ENCODE measurements at places on chromosomes 5 and 9.

- DNase-seq, result no peak
Measured at GRCh38 chr9:6512085-6512657, 99.2 kb downstream of the UHRF2 start.

GRCh38 chr9:136444102-136444501 lies 4.5 kb upstream of the INPP5E start:
- DNase-seq, result no peak

DNA sequence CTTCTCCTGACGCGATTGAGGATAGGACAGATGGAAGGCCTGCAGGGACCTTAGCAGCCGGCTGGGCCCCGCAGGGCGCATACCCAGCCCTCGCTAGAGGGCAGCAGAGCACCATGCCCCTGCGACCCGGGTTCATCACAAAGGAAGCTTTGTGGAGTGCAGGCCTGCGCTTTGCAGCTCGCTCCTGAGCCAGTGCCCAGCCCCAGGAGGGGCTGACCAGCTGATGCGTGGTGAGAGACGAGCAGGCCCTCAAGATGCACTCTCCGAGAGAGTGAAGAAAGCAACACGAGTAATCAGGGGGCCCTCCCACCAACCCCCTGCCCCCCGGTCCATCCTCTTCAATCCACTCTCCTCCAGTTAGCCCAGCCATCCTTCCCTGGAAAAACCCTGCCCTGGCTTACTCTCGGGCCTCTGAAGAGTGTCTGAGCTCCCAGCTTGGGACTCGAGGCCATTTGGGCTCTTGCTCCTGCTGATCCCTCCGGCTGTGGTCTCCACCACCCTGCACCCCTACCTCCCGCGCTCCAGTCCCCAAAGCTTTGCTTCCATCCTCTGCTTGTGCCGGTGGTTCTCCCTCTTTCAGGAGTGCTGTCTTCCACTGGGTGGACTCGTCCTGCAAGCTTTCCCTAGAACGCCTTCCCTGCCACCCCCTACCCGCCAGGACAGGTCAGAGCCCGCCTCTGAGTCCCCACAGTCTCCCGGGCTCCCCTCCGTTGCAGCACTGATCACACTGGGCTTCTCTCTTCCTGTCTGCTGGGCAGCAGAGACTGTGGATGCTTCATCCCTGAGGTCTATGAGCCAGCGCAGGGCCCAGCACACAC lies 9.1 kb upstream of the KIF12 start:
- peak; percentile 6 for DNase-seq

DNA sequence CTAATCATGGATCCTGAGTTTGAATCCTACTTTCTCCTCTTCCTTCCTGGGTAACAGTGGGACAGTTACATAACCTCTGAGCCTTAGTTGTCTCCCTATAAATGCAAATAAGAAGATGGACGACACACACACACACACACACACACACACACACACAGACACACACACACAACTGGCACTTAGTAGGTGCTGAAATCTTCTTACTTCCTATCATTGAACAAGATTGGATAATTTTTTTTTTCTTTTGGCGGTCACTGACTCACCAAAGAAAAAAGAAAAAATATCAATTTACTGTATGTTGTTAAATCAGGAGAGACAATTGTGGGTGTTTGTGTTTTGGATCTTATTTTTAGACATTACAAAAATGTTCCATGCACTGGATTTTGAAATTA lies 28.4 kb upstream of the TNFSF8 start:
- no peak for DNase-seq

- DNase-seq, result no peak
Measured at GRCh38 chr9:73684601-73685000, 532.9 kb downstream of the ANXA1 start.

- no peak for DNase-seq
Measured at GRCh38 chr5:55540525-55540924, 5.8 kb upstream of the PLPP1 start.

GRCh38 chr5:134552301-134552700 lies 26.8 kb downstream of the JADE2 start:
- DNase-seq, result no peak

- no peak for DNase-seq
Measured at GRCh38 chr9:14173713-14174112, 140.2 kb downstream of the NFIB start.

DNA sequence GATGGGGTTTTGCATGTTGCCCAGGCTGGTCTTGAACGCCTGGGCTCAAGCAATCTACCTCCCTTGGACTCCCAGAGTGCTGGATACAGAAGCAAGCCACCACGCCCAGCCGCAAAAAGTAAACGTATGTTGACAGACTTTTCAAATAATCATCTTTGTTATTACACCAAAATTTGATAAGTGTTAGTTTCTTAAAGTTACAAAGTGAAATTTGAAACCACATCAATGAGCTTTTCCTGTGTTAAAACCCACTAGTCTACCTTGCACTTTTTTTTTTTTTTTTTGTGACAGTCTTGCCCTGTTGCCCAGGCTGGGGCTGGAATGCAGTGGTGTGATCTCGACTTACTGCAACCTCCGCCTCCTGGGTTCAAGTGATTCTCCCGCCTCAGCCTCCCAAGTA lies 29.9 kb downstream of the SPACA9 start:
- DNase-seq, result no peak

GRCh38 chr9:89109666-89110065 lies 69.0 kb downstream of the SHC3 start:
- no peak for DNase-seq

GRCh38 chr9:137477778-137478612 lies 18.9 kb upstream of the NSMF start:
- no peak for DNase-seq

GRCh38 chr9:116365056-116365471 lies 211.5 kb downstream of the PAPPA start:
- no peak for DNase-seq

DNA sequence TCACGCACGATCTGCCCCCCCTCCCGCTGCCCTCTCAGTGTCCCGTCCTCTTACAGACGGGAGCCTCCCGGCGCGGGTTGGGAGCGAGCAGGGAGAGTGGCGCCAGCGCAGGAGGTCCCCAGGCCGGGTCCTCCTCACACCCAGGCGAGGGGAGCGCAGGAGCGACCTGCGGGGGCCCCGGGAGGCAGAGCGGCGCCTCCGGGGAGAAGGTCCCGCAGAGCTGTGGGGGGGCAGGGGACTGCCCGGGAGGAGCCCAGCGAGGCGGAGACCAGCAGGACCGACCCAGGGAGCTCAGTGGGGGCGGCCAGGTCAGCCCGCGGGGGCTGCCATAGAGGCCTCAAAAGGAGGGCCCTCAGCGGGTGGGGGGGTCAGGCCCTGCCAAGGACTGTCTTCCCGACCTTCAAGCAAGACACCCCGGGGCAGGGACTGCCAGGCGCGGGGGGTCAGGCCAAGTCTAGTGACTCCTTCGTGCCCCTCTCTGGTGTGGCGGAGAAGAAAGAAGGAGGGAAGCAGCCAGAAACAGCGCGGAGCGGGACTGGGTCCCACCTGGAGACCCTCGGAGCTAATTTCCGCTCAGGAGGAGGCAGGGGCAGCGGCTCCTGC lies 123.3 kb upstream of the ERCC6L2 start:
- no peak for DNase-seq

- no peak for DNase-seq
Measured at GRCh38 chr5:135490245-135491037, 38.3 kb upstream of the TIFAB start.

GRCh38 chr5:177537389-177538361 lies 16.7 kb downstream of the FAM193B start:
- no peak for DNase-seq

DNA sequence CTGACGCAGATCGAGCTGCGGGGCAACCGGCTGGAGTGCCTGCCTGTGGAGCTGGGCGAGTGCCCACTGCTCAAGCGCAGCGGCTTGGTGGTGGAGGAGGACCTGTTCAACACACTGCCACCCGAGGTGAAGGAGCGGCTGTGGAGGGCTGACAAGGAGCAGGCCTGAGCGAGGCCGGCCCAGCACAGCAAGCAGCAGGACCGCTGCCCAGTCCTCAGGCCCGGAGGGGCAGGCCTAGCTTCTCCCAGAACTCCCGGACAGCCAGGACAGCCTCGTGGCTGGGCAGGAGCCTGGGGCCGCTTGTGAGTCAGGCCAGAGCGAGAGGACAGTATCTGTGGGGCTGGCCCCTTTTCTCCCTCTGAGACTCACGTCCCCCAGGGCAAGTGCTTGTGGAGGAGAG lies 4.6 kb upstream of the PHYHD1 start:
- DNase-seq, result no peak

DNA sequence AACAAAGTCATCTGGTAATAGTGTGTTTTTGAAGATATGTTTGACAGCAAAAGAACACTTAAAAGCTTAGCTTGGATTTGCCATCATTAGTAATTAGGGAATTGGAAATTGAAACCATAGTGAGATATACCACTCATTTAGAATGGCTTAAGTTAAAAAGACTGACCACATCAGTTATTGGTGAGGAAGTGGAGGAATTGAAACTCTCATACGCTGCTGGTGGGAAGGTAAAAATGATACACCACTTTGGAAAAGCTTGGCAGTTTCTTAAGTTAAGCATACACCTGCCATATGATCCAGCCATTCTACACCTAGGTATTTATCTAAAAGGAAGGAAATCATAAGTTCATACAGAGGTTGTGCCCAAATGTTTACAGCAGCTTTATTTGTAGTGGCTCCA lies 213.2 kb downstream of the TRIO start:
- DNase-seq, result no peak

GRCh38 chr5:111200828-111201227 lies 23.4 kb upstream of the CAMK4 start:
- no peak for DNase-seq

DNA sequence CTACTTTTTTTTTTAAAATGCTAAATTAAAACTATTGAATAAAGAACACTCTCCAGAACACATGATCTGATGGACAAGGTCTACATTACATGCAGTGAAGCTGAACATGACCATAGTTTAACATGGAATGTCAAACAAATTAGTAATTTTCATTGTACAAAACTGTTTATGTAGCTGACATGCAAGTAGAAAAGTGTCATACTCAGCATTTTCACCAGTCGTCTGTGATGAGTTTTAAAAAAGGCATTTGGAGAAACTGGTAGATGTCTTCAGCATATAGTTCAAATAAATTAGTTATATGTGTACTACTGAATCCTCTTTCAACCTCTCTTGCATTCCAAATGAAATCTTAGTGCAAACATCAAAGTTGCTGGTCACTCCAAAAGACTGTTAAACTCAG lies 301.9 kb downstream of the FER start:
- no peak for DNase-seq

DNA sequence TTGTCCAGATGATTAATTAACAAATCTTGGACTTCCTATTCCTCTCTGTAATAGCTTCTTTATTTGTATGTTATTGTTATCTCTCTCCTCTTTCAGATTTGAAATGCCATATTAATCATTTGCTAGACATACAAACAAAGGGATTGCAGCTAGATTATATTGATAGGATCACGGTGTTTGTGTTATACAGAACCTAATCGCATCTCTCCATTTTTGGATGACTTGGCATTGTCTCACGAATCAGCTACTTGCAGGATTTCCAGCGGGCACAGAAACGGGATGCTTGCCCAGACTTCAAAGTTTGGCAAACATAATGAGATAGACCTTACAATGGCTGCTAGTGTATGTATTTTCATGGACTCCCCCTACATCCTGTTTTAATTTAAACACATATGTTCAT lies 368.1 kb downstream of the TLE4 start:
- DNase-seq, result no peak

GRCh38 chr5:145975361-145976066 lies 39.1 kb downstream of the SH3RF2 start:
- DNase-seq, result no peak

GRCh38 chr5:173781432-173781815 lies 106.7 kb upstream of the CPEB4 start:
- DNase-seq, result no peak

GRCh38 chr5:128346038-128346437 lies 192.0 kb downstream of the FBN2 start:
- DNase-seq, result no peak

GRCh38 chr9:21969011-21969940 lies 24.9 kb downstream of the CDKN2A start:
- no peak for DNase-seq

DNA sequence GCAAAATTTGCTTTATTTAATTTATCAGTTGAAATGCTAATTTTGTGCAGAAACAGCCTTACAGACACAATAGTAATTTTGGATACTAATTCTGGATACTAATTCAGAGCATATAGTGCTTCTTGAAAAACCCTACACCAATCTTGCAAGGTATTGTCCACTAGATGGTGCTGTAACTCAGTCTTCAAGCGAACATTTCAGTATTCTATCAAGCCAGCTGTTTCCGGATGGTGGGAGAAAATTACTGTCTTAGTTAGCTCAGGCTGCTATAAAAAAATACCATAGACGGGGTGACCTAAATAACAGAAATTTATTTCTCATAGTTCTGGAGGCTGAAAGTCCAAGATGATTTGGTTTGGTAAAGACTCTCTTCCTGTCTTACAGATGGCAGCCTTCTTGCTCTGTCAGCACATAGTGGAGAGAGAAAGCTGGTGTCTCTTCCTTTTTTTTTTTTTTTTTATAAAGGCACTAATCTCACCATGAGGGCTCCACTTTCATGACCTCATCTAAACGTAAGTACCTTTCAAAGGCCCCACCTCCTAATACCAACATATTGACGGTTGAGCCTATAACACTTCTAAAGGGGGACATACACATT lies 1306.5 kb upstream of the CDH9 start:
- DNase-seq, result no peak

- no peak for DNase-seq
Measured at GRCh38 chr5:92527311-92528078, 1053.5 kb downstream of the NR2F1-AS1 start.

- DNase-seq, result no peak
Measured at GRCh38 chr5:155024015-155024414, 10.5 kb downstream of the KIF4B start.

DNA sequence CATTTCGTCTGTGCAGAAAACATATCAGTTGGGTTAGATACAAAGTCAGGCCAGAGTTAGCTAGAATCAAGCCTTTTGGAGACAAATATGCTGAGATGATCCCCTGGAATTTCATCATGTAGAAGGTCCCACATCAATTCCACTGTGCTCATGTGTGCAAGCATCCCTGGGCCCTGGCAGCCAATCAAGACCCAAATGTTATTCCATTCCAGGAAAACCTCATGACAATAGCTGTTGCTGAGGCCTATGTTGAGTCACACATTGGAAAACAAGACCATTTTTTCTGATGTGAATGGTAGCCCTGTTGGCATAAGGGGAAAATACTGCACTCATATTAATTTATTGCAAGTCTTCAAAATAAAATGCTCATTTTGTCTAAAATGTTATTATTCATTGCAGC lies 11.5 kb downstream of the SPOCK1 start:
- no peak for DNase-seq

DNA sequence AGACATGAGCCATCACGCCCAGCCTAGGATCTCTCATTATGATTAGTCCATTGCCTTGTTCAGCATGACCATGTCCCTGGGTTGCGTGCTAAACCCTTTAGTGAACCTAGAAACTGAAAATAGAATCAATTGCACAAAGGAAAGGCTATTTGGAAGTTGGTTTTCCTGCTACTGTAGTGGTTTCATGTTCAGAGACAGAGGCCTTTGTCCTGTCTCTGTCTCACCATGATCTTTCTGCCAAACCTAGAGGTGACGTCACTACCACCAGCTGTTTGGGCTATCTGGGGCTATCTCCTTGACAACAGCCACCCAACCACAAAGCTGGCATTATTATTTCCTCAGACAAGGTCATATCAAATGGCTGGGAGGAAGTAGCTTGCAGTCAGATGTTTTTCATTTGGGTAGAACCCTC lies 4.0 kb upstream of the CDK5RAP2 start:
- DNase-seq, result no peak

GRCh38 chr9:34664281-34665066 lies 2.0 kb upstream of the CCL27 start:
- no peak for DNase-seq
